Glutamatergic neuron (in vitro differentiated cells): ENCODE measurements at places on chromosomes 7 and 10. TPM values are rescaled to one million over a fixed set of nuclear protein-coding genes. Genes with fewer than 3 reads are reported as not detected.

Gene PNLIPRP1
- not detected for total RNA-seq

Gene TMEM236
- 0.07 TPM for total RNA-seq

Gene DPP6
- total RNA-seq, result not detected

Gene CTAGE8
- total RNA-seq, result 0.54 TPM

Gene SMO
- 5.9 TPM for total RNA-seq

Gene PIK3CG
- not detected for total RNA-seq

Gene GDF2
- total RNA-seq, result not detected

DNA sequence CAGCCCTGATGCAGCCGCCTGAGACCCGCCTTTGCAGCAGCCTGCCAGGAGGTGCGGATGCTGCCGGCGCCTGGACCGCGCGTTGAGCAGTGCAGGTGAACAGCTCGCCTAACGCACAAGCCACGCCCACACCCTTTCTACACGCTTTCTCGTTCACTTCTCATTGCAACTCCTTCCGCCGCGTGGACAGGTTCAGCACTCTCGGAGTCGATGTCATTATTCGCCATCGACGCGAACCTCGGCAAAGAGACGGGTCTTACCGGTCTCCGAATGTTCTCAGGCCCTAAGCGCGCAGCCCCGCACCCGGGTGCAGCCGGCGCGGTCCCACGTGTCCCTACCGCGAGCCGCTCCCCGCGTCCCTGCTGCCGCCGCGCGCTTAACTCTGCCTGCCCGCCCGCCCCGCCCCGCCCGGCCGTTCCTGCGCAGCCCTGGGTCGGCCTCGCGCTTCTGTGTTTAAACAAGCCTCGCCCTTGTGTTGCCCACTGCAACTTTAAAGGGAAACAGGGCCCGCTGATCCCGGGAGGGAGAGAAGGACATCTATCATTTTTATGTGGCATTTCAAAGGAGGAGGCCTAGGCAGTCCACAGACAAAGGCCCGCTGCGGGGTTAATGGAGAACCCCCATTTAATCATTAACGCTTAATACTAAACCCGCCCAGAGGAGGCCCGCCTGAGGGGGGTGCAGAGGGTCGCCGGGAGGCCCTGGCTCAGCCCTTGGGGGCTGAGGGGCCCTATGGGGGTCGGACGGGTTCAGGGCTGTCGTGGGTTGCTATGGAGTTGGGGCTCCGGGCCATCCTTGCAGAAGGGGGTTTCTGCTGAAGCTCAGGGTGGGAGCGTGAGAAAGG is 128.5 kb downstream of the WDR11 start:
- H3K27me3 ChIP-seq, result peaks cover 6% of the 10 kb centered on the region
- H3K4me1 ChIP-seq, result no peaks in the 10 kb centered on the region
- no peak overlapping the region for H3K27ac ChIP-seq
- H3K36me3 ChIP-seq, result peaks cover 14% of the 10 kb centered on the region
- H3K4me3 ChIP-seq, result peak overlapping the region; percentile 88
- peak; percentile 51 for DNase-seq

DNA sequence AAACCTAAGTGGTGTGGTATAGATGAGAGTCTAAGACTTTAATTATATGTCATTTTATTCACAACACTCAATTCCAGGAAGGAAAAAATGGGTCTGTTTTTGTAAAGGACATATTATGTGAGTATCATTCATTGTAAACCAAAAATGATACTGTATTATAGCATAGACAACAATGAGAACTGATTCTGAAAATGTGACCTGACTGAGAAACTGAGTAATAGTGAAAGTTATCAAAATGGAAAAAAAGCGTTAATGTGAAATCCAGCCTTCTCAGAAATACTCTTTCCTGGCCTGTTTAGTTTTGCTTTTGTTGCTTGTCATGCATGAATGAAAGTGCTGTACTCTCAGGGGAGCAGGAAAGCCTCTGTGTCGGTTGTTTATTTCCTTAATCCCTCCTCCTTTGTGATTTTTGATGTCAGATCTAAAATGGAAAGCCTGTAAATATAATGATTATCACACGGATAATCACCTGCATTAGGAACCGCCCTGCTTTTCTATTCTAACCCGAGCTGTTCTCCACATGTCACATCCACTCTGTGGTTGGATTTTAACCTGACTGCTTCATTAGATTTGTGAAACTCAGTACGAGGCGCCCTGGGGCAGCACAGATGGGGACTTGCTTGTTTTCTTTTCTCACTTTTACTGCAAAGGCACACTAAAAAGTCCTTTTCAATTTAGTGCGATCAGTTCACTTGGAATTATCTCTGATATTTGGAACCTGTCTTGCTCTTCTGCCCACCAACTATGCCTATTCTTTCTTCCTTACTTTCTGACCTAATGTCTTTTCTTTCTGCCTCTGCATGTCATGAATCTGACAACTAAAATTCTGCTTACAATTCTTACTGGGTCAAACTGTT is 240.9 kb upstream of the KAT6B start:
- H3K27ac ChIP-seq, result peak overlapping the region; percentile 98
- H3K36me3 ChIP-seq, result peaks cover 11% of the 10 kb centered on the region
- H3K4me1 ChIP-seq, result peaks cover 49% of the 10 kb centered on the region
- H3K4me3 ChIP-seq, result peak overlapping the region; percentile 55
- peaks cover 2% of the 10 kb centered on the region for H3K27me3 ChIP-seq
- peak; percentile 30 for DNase-seq

DNA sequence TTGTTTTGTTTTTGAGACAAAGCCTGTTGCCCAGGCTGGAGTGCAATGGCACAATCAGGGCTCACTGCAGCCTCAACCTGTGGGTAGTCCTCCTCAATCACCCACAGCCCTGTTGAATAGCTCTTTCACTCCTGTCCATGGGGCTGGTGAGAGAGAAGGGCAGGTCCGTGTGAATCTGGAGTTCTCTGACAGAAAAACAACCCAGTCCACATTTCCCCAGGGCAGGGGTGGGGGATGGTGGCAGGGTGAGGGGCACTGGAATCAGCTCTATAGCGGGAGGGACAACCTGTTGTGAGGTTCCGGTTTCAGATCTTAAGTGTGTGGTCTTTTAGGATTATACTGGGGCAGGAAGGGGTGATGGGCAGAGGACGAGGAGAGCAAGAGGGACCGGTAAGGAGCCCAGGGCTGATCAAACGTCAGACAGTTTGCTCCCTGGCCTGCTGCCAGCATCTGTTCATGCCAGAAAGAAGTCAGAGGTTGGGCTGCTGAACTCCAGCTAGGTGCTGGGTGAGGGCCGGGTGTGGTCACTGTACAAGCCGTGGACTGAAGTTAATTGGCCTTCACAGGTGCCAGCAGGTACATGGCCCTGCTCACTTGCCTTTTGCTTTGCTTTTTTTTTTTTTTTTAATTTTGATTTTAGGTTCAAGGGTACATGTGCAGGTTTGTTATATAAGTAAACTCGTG is 33.2 kb upstream of the MKRN1 start:
- H3K27ac ChIP-seq, result peak overlapping the region; percentile 64
- peak; percentile 34 for DNase-seq
- H3K4me1 ChIP-seq, result peaks cover 9% of the 10 kb centered on the region

DNA sequence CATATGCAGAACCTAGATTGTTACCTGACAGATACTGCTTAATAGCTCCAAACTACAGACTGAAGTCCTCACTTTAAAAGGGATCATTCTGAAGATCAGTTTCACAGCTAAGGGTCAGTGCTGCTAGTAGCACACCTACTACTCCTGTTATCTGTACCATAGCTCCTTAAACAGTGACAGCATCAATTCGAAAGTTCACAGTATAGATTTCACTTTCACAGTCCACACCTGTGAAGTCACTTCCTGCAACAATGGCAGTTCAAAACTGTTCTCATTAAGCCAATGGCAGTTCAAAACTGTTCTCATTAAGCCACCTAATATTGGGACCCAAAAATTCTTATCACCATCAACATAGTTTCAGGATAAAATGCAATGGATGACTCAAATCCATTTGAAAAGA is 10.7 kb upstream of the FHIP2A start:
- H3K27ac ChIP-seq, result no peak overlapping the region
- no peak for DNase-seq
- H3K4me3 ChIP-seq, result no peak overlapping the region
- H3K36me3 ChIP-seq, result no peaks in the 10 kb centered on the region
- no peaks in the 10 kb centered on the region for H3K27me3 ChIP-seq
- no peaks in the 10 kb centered on the region for H3K4me1 ChIP-seq

- no peaks in the 10 kb centered on the region for H3K36me3 ChIP-seq
- H3K27me3 ChIP-seq, result peaks cover 7% of the 10 kb centered on the region
- DNase-seq, result no peak
- peaks cover 15% of the 10 kb centered on the region for H3K4me1 ChIP-seq
- H3K4me3 ChIP-seq, result no peak overlapping the region
Observed at GRCh38 chr7:1743481-1744230, 73.6 kb downstream of the ELFN1 start.

DNA sequence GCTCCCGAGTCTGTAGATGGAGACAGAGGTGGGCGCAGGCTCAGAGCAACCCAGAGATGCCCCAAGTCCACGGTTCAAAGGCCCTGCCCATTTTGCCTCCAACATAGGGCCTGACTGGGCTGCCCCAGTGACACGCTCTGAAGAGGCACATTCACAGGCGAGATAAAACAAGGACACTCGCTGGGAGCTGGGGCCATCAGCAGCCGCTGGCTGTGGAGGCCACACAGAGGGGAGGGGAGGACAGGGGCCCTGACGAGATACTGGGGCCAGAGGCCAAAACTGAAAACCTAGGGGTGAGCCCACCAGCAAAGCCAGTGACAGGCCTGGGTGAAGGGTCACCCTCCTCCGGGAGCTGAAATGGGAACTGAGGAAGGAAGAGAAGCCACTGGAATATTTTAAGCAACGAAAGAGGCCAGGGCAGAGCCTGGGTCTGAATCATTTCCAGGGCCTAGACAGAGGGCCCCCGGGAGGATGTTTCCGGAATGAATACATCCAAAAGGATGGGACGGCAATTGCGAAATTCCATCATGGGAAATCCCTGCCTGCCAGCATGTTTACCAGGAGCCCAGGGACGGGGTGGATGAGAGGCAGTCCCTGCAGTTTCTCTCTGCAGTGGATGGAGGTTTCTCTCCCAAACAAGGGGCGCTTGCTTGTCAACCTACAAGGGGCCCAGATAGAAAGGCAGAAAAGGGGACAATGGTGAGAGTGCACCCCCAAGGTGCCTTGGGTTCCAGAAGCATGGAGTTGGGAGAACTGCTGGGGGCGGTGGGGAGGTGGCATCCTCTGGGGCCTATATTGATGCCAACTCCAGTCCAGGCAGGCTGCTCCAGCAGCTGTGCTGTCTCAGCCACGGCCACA is 29.0 kb upstream of the HSPA12A start:
- no peak overlapping the region for H3K4me3 ChIP-seq
- H3K4me1 ChIP-seq, result peaks cover 13% of the 10 kb centered on the region
- peaks cover 12% of the 10 kb centered on the region for H3K36me3 ChIP-seq
- no peak for DNase-seq
- H3K27ac ChIP-seq, result no peak overlapping the region

DNA sequence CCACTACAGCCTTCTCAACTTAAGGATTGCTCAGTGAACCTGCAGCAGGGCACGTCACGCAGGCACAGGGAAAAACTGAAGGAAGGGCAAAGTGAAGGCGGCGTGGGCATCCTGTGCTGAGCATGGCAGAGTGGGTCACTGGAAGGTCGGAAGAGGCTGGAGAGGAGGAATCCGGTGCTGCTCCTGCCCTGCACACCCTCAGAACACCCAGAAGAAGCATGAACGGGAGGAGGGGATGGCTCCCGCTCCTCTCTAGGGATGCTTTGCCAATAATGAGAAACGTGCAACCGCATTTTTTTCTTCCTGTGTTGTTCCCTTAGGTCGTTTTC is 175.1 kb downstream of the TNS3 start:
- H3K27ac ChIP-seq, result no peak overlapping the region
- no peaks in the 10 kb centered on the region for H3K4me1 ChIP-seq
- peaks cover 8% of the 10 kb centered on the region for H3K27me3 ChIP-seq

DNA sequence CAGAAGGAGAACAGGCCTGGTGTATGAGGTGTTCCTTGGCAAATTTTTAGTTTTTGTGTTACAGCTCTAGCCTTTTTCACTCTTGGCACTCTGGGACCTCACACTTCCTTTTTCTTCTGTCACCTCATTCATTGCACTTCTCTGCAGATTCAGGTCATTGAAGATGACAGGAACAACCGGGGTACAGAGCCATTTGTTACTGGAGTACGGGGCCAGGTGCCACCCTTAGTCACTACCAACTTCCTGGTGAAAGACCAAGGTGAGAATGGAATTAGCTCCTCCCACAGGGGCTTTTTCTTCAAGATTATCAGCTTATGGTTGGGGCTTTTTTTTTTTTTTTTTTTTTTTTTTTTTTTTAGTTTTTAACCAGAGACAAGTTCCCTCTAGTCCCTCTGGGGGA is 18.5 kb upstream of the CHCHD1 start:
- no peak overlapping the region for H3K27ac ChIP-seq
- peaks cover 5% of the 10 kb centered on the region for H3K36me3 ChIP-seq
- no peaks in the 10 kb centered on the region for H3K27me3 ChIP-seq
- H3K4me1 ChIP-seq, result peaks cover 7% of the 10 kb centered on the region
- H3K4me3 ChIP-seq, result no peak overlapping the region

DNA sequence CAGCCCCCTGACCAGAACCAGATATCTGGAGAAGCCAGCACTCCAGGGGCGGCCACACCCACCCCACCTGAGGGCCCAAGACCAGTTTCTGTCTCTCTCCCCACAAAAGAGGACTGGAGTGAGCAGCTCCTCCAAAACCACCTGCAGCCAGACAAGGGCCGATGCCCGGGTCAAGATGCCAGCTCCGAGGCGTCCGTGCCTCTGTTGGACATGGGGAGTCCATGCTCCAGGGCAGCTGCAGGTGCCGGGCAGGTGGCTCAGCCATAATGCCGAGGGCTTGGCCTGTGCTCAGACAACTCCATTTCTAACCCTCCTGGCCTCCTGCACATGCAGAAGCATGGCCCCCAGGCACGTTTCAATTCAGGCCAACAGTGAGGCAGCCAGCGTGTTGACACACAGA is 234.6 kb downstream of the MAD1L1 start:
- no peak for DNase-seq
- no peaks in the 10 kb centered on the region for H3K36me3 ChIP-seq
- H3K27me3 ChIP-seq, result peaks cover 7% of the 10 kb centered on the region
- H3K4me1 ChIP-seq, result peaks cover 36% of the 10 kb centered on the region

GRCh38 chr10:114179747-114180146 is 594 bp downstream of the TDRD1 start:
- no peaks in the 10 kb centered on the region for H3K4me1 ChIP-seq
- no peak overlapping the region for H3K4me3 ChIP-seq
- H3K27ac ChIP-seq, result no peak overlapping the region
- no peaks in the 10 kb centered on the region for H3K36me3 ChIP-seq
- H3K27me3 ChIP-seq, result peaks cover 4% of the 10 kb centered on the region
- DNase-seq, result no peak

- H3K36me3 ChIP-seq, result no peaks in the 10 kb centered on the region
- peaks cover 1% of the 10 kb centered on the region for H3K27me3 ChIP-seq
- no peak overlapping the region for H3K4me3 ChIP-seq
- H3K27ac ChIP-seq, result no peak overlapping the region
Observed at GRCh38 chr7:68407460-68407859, 1190.8 kb upstream of the AUTS2 start.

DNA sequence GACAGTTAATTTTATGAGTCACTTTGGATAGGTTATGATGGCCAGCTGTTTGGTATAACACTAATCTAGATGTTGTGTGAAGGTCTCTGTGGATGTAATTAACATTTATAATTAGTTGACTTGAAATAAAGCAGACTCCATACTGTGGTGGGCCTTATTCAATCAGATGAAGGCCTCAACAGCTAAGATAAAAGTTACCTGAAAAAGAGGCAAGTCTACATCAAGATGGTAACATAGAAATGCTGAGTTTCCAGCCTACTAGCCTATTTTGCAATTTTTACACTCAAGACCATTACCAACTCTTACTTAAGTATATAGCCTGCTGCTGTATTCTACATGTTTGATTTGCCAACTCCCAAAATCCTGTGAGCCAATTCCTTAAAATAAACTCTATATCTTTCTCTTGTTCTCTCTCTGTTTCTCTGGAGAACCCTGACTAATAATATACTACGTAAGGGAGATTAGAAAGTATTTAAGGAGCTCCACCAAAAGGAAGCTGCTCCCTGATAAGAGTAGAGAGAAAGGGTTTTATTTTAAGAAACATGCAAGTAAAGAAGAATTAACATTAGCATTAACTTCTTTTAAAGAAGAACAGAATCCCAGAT is 42.7 kb downstream of the ZNF438 start:
- no peaks in the 10 kb centered on the region for H3K27me3 ChIP-seq
- H3K27ac ChIP-seq, result no peak overlapping the region
- DNase-seq, result no peak
- no peaks in the 10 kb centered on the region for H3K4me1 ChIP-seq
